ENCODE measurements at places on chromosomes 1 and 21. TPM values are rescaled to one million over a fixed set of nuclear protein-coding genes. Genes with fewer than 3 reads are reported as not detected.

BRINP3 gene
- total RNA-seq = not detected

DNA sequence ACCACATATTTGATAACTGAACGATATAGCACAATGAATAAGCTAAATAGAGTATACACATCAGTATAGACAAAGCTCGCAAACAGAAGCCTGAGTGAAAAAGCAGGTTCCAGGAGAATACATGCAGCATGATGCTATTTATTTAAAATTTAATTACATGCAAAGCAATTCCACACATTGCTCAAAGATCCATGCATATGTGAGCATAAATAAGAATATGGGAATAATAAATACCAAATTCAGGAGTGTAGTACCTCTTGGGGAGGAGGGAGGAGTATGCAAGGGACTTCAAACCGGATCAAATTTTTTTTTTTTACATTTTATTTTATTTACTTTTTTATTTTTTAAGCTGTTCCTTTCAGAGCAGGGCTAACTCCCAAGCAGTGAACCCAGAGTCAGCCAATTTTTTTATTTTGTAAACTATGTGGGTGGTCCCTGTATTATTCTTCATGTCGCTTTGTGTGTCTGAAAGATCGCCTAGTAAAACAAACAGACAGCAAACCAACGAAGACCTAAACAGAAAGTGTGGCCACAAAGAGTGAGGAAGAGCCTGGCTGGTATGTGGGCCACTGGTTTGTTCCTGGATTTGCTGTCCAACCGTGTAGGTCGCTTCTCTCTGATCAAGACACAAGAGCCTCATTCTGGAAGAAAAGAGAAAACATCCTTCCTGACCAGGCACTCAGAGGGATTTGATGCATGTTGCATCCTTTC, 4.2 kb upstream of the SHISAL2A start:
- DNase-seq = no peak

FCRL2 gene
- total RNA-seq = not detected

ALX3 gene
- total RNA-seq = not detected

DNA sequence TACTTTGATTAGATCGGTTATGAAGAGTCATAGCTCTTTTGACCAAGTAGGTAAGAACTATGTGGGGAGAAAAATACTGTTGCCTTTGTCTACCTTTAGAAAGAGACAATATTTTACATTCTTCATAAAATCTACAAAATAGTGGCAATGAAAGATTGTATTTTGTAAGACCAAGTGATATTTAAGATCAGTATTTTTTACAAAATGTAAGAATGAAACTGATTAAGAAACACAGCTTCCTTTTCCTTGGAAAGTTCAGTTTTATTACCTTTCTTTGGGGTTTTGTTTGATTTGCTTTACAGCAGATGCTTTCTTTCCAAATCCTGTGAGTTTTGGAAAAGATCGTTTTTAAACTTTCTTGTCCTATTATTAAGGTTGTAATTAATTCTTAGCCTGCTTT, 69.8 kb downstream of the SLC35A3 start:
- DNase-seq = no peak

TNFRSF9 gene
- 0.14 TPM for total RNA-seq

AIRE gene
- total RNA-seq = not detected

- peak; percentile 99 for DNase-seq
Observed at GRCh38 chr1:185565302-185565701, 168.9 kb upstream of the HMCN1 start.

CHRNB2 gene
- total RNA-seq = 0.07 TPM

DNA sequence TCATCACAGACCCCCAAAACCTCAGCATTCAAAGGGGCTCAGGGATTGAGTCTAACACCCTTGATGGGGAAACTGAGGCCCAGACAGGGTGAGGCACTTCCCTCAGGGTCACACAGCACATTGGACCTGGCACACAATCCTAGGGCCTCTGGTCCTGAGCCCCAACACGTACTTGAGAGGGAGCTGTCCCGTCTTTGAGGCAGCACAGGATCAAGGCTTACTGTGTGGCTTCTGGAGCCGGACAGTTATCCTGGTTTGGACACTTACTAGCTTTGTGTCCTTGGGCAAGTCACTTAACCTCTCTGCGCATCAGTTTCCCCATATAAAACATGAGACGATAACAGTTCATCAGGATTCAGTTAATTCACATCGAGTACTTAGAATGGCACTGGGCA, 26.5 kb downstream of the RUNX3 start:
- no peak for DNase-seq

LCE6A gene
- total RNA-seq = 0.18 TPM

ZMPSTE24 gene
- total RNA-seq = 57.3 TPM

DNA sequence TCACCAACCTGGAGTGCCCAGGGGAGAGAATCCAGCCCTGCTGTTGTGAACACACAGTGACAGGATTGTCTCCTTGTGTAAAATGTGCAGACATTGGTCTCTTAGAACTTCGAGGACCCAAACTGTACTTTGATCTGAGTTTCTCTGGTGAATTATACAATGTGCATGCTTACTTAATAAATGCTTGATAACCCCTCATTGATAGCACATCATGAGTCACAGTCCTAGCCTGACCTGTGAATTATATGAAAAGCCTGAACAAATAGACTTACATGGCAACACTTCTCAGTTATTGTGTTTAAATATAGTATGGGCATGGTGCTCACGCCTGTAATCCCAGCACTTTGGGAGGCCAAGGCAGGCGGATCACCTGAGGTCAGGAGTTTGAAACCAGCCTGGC, 22.6 kb downstream of the IFNGR2 start:
- no peak for DNase-seq

DNA sequence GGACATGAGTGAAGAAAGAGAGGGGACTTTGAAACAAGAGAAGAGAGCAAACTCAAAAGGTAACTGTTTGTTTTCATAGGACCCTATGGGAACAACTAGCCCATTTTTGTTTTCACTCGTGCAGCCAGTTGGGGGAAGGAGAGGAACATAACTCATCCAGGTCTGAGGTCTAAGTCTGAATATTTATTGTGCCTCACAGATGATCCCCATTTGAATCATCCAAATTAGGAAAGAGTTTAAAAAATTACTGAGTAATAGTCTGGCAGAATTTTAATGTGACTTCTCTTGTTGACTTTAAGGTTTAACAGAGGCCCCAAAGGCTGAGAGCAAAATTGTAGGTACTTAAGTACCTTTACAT, 10.4 kb upstream of the TSPAN2 start:
- DNase-seq = peak; percentile 50

- DNase-seq = peak; percentile 97
Observed at GRCh38 chr1:15949453-15950245, 26.3 kb downstream of the ZBTB17 start.

- DNase-seq = no peak
Observed at GRCh38 chr1:54099061-54099610, 45.7 kb downstream of the TCEANC2 start.

DNA sequence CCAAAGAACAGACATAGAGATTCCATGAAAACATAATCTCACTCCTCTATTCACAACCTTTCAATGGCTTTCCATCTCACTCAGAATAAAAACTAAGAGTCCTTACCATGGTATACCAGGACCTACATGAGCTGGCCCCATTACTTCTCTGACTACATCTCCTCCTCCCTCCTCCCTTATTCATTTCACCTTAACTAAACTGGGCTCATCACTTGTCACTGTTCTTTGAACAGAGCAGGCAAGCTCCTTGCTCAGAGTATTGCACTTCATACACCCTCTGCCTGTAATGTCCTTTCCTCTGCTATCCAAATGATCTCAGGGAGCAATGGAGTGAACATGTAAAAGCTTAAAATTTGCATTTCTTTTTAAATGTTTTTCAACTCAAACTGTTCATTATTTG, 142.0 kb downstream of the MRPL39 start:
- no peak for DNase-seq

DNA sequence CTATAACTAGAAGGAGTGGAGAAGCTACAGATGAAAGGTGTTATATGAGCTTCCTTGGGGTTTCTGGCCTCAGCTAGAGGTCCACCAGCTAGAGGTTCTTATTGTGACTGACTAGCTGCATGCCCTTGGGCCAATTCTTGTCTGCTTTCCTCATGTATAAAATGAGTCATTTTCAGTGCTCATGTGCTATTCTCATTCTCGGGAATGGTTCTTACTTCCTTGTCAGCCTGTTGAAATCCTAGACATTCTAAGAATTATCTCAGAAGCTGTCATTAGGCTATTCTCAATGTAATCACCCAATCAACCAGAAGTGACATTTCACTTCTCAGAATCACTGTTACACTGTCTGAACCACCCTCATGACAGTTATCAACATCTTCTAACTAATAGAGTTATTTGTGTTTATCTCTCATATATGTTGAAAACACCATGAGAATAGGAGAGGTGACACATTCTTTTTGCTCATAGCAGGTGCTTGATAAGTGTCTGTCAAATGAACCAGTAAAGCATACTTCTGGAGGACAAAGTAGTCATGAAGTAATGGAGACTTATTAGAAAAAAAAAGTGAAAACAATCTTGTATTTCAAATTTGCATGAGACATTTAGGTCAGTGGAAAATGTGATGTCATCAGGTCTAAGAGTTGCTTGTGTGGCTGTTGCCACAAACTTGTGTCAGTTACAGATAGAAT, 122.8 kb upstream of the IVNS1ABP start:
- peak; percentile 96 for DNase-seq

NSUN4 gene
- 22.9 TPM for total RNA-seq

- DNase-seq = no peak
Observed at GRCh38 chr1:181646710-181647109, 163.4 kb downstream of the CACNA1E start.

DNA sequence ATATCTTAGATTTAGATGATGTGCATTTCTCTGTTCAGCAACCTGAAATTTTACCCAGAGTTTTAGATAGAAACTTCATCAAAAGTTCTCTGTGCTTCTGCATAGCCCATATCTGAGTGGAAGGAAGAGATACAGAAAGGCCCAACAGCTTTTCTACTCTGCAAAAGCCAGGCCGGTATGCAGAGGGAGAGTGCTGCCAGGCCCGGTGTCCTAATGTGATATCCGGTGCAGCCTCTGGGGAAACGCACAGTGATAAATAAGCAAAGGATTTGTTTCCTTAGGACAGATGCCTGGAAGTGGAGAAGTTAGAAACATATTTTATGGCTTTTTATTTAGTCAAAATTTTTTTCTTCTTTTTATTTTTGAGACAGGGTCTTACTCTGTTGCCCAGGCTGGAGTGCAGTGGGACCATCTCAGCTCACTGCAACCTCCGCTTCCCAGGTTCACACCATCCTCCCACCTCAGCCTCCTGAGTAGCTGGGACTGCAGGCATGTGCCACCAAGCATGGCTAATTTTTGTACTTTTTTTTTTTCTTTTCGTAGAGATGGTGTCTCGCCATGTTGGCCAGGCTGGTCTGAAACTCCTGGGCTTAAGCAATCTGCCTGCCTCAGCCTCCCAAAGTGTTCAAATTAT, 145.8 kb downstream of the PATJ start:
- no peak for DNase-seq

TIE1 gene
- not detected for total RNA-seq

- no peak for DNase-seq
Observed at GRCh38 chr1:59541161-59541560, 244.3 kb downstream of the FGGY start.

ARHGAP29 gene
- 172 TPM for total RNA-seq

DNA sequence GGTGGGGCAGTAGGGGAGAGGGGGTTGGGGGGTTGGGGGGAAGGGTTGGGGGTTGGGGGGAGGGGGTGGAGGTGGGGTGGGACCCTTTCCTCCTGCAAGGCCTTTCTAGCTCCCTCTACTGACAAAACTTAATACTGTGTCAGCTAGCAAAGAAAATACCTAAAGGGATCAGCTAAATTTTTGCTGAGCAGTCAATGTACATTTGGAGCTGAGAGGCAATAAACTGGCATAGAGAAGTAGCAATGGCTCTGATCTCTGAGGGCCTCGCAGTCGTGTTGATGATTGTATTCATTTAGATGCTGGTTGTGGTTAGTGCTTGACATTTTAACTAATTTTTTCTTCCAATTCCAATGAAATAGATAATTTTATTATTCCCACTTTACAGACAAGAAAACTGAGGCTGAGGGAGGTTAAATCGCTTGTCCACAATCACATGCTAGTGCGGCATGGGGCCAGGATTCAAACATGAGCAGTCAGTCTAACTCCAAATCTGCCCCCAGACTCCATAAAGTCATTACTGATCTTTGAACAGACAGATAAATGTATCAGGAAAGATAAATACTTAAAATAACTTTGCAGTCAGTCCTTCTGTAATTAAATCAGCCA, 357.1 kb downstream of the DISC1 start:
- DNase-seq = no peak

DNA sequence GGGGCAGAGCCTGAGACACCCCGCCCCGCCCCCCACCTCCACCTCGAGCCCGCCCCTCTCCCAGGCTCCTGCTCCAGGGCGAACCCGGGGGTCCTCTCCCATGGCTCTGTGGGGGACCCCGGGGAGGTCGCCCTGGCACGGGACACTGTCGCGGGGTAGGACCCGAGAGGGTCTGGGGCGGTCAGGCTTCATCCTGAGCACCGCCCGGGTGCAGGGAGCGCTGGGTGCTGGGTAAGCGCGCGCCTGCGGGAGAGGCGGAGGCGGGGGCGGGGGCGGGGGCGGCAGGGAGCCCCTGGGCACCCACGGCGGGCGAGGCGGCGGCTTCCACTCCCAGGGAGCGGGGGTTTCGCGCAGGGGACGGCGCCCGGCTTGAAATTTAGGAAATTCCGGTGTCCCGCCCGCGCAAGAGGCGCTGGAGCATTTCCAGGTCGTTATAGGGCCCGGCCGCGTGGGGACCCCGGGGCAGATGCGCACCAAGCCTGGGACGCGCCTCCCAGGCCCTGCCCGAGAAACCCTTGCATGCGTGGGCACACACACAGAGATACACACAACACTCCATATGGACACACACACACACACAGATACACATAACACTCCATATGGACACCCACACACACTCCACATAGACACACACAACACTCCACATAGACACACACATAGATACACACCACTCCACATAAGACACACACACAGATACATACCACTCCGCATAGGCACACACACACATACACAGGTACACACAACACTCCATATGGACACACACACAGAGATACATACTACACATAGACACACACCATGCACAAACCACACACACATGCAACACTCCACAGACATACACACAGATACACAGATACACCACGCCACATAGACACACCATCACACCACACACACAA, 48.7 kb upstream of the SLC19A1 start:
- peak; percentile 7 for DNase-seq

DNA sequence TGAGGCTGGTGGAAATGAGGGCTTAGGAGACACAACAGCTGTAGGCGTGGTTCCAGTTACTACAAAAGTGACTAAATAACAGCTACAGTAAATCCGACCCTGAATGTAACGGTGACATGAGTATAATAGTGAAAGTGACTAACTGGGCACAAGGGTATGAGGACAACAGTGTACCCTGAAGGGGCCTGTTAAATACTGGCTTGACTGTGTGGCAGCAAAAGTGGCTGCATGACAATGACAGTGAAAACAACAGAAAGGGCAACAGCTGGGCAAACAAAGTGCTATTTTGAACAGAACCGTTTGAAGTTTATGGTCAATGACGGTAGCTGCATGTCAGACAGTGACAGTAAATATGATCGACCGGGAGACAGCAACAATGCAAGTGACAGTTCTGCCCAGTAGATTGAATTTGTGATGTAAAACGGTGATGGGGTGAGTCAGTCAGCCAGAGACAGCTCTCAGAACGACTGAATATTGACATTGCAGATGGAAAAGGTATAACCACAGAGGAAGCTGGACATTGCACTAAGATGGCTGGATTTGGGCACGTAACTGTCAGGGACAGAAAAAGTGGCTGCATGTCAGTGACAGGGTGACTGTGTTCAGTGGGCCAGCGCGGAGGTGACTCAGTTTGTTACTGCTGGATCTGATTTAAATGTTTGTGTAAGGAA, 1.2 kb upstream of the ZBTB40 start:
- no peak for DNase-seq
